ENCODE measurements at places on chromosomes 5 and 9.

- DNase-seq, result no peak
Observed at GRCh38 chr5:59654691-59655090, 238.8 kb downstream of the PDE4D start.

DNA sequence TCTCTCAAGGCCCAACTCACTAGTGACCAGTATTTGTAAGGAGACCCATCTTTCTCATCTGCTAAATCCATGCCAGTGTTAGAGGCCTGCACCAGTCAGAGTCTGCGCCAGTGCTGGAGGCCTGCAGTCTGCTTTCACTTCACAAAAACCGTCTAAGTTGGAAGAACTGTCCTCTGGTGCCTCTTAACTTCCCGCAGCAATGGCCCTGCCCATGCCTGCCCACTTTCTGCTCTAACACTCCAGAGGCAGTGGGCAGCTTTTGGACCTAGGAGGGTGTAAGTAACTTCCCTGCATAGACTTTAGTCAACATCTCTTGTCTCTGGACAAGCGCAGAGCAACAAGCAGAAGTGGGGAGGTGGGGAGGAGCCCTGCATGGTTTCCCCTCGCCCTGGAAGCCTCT lies 152.9 kb downstream of the AUH start:
- DNase-seq, result no peak

- DNase-seq, result no peak
Observed at GRCh38 chr5:172858511-172858989, 24.5 kb downstream of the ERGIC1 start.

DNA sequence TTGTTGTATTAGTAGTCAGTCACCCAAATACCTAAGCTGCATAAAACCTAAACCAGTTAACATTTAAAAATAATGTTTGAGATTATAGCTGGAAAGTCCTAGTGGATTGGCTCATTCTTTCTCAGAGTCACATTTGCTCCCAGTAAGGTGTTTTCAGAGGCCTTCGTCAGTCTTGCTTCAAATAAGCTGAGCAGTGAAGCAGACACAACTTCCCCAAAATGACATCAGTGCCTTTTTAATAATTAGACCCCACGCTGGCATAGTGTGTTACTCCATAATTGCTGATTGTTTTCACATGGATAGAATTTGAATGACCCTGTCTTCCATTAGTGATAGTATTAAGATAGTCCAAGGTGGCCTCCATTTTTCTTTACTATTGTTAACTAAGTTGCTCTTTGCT lies 245.8 kb downstream of the PJA2 start:
- no peak for DNase-seq

DNA sequence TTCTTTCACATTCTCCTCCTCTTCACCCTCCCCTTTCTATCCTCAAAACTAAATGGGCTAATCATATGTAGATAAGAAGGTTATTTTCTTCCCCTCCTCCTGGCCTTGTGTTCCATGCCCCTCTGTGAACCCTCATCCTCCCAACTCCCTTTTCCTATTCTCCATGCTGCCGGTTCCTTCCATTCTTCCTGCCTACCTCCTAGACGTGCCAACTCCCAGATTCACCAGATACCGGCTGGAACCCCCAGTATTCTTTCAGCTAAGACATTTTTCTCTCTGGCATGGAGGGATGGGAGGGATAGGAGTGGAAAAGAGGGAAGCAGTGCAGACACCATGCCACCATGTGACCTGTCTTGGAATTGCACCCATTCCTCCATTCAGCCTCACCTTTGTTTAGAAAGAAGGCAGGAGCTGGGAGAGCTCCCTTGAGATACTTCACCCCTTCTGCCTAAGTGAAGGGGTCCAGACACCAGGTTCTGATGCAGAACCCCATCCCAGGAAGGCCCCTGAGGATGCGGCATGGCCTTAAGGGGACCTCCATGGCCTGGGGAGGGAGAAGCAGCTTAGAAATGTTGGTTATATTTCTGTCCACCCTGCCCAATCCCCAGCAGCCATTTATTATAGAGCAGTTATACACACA lies 4.8 kb downstream of the DNAJB5 start:
- DNase-seq, result peak; percentile 73

GRCh38 chr9:122536134-122536533 lies 9.0 kb upstream of the OR1N1 start:
- DNase-seq, result no peak

GRCh38 chr5:141683596-141684141 lies 1.6 kb upstream of the ARAP3 start:
- DNase-seq, result no peak

DNA sequence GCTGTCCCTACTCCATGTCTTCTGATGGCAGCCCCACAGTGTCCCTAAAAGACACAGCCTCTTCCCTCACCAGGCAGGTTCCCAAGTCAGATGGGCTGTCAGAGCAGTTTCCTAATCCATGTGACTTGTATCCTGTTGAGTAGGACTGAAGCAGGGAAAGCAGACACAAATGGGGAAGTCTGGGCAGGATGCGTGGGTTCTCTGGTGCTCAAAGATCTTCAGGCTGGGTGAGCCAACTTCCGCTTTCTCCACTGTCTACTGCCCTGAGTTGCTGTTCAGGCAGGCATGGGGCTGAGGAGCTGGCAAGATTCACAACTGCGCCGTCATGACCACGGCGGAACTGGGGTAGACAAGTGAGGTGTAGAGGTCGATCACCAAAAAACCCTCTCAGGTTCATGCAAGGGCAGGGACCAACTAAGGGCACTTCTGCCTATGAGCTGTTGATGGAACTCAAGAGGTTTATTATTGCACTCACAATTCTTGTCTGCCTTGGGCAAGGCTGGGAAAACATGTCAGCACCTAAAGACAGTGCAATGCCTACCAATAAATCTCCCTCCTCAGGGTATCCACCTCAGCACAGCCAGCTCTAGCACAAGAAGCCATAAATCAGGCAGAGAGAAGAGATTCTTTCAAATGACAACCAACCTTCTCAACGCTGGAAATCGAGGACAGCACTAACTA lies 83.4 kb downstream of the RAPGEF1 start:
- DNase-seq, result no peak

- no peak for DNase-seq
Observed at GRCh38 chr9:36029202-36029601, 7.5 kb upstream of the RECK start.

- DNase-seq, result no peak
Observed at GRCh38 chr9:131707733-131708157, 32.1 kb downstream of the RAPGEF1 start.

- DNase-seq, result no peak
Observed at GRCh38 chr5:157485811-157486210, 25.8 kb downstream of the NIPAL4 start.

DNA sequence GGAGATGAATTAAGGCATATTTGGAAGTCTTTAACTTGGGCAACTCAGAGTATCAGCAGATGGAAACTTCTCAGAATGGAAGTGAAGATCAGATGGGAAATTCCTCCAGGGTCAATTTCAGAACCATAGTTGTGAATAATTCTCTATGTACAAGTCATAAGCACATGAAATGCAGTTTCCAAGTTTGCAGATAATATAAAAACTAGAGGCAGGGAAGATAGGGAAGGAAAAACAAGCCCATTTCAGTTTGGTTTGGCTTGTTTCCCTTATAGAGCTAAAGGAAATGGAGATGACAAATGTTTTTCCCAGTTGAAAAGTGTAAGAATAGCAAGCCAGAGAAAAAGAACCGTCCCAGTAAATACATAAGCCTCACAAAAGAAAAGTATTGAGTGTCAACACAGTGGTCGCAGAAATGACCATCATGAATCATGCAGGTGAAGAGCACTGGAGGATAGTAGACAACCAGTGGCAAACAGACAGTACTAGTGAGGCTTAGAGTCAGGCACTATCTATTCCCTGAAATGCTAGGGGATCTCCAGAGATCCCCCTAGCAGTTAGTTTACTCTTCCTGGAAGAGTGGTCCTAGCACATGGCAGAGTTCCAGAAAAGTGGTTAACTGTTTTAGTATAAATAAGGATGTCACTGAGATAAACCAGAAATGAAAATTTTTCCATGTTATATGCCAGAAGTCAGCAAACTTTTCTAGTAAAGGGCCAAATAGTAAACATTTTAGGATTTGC lies 245.9 kb downstream of the SAXO1 start:
- no peak for DNase-seq

Measured in urothelium cell line (cell line).